ENCODE measurements at places on chromosomes 3 and 15.

DNA sequence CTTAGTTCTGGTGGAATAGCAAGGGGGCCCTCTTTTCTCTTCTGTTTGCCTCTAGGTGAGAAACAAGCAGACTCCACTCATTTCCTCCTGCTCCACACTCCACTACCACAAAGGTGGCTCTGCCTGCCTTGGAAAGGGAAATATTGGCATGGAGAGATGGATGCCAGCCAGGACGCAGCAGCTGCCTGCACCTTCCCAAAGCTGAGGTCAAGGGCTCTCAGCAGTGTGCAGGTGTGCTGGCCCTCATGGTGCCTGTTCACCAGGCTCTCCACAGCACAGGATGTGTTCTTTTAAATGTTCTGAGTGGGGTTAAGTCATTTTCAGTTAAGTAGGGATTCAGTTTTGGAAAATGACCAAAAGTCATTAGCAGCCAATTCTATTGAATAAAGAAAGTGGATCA is 211.2 kb upstream of the STRIT1 start:
- no peak for DNase-seq

DNA sequence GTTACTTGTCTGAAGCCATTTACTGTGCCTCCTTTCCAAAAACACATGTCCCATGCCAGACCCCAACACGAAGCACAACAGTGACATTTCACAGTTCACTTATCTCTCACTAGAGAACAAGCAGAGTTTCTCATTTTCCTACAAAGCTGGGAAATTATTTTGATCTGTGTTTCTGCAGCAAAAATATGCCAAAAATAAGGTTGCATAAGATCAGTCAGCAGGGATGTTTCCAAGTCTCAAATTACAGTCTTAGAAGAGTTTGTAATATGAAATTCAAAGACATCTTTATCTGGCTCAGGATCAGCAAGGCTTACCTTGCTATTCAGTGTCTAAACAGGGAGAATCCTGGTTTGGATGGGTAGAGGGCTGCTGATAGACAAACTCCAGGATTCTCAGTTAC is 75.5 kb downstream of the GJD2 start:
- no peak for DNase-seq

GRCh38 chr3:64392001-64392400 is 166.7 kb upstream of the PRICKLE2 start:
- no peak for DNase-seq

GRCh38 chr3:116093374-116093773 is 351.9 kb downstream of the LSAMP start:
- DNase-seq = no peak

GRCh38 chr3:113263020-113263419 is 51.7 kb downstream of the BOC start:
- DNase-seq = no peak

DNA sequence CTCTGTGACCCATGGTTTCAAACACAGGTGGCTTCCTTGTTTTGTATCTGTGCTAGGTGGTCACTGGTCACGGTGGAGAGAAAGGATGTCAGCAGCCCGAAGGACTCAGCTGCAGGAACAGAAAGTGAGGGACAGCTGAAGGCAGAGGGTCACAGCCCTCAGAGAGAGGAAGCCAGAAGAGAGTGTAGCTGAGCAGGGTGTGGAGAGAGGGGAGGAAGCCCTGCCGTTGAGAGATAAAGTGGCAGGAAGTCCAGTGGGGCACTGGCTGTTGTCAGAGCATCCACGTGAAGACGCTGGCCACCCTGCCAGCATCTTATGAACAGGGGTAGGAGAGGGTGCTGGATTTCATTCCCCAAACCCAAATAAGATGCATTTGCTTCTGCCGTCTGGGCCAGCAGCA is 36.9 kb downstream of the LIMD1 start:
- DNase-seq = no peak

GRCh38 chr3:127786353-127787070 is 35.8 kb downstream of the MGLL start:
- DNase-seq = no peak

All from NCI-H526 (cell line).